ENCODE measurements at places on chromosomes 6 and 20.

- no peak for DNase-seq
These were observed 1.9 kb downstream of the DDAH2 start for GRCh38 chr6:31727034-31727716.

GRCh38 chr20:49186535-49187329 is 1.4 kb downstream of the STAU1 start:
- DNase-seq = peak; percentile 70

DNA sequence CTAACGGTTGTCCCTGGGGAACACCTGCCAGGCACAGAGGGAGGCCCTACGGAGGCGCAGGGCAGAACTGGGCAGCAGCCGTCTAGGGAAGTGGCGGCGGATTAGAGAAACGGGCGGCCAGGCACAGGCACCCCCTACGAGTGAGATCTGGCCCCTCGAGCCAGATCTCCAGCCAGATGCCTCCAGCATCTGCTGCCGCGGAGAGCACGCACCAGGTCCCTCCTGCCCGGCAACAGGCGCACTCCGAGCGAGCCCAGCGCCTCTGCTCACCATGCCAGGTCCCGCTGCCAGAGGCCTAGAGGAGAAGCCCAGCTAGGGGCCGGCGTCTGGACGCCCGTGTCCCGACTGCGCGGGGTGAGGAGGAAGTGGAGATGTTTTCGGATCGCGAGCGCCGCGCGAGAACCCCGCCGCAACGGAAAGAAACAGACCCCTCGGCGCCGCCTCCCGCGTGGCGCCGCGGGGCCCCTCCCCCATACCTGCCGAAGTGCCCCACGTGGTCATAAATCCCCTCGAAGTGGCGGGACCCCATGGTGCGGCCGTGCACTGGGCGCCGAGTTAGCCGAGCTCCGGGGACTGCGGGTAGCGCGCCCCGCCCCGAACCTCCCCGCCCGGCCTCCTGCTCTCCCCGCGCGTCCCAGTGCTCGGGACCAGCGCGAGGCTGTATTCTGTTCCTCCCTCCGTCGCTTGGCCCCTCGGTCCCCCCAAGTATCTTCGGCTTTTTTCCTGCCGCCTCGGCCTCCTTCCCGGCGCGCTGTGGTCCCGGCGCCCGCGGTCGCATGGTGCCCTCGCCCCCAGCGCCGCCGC is at the start of gene SLC22A16:
TSS of gene SLC22A16 (minus strand) at position 568 of the 804 bp plus-strand sequence. CDS start at position 529, 39 bp downstream.
- no peak for DNase-seq

GRCh38 chr6:38784506-38785235 is 69.6 kb downstream of the DNAH8 start:
- no peak for DNase-seq

- no peak for DNase-seq
These were observed 135.4 kb downstream of the BFSP1 start for GRCh38 chr20:17395729-17396128.

DNA sequence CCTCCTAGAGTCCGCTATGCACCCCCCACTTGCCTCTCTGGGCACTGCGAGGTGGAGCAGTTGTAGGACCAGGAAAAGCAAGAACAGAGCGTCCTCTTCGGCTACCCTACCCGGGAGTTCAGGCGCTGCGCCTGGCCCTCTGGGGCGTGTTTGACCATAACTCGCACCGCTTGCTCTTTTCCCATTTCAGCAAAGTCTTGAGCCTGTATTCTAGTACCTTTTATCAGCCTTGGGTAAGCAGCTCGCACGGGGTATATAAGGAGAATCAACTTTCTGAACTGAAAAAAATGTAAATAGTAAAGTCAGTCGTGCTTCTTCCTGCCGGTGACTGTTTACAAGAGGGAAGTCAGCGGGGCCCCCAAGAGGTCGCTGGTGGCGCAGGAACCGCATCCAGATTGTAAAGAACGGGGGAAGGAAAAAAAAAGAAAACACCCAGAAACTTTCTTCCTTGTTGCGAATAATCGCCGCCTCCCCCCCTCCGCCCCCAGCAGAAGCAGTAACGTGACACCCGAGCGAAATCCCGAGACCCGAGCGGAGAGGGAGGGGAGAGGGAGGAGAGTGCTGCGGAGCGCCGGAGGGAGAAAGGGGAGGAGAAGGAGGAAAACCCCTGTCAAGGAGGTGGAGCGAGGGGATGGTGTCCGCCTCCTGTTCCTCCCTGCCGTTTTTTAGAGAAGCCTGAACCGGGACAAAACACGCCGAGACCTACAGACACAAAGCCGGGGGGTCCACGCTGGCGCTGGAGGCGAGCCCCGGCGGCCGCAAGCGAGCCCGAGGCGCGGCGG is at the start of gene UST:
TSS of gene UST (plus strand) at position 668 of the 782 bp plus-strand sequence. CDS start 401 bp downstream, outside the sequence.
- peak; percentile 56 for DNase-seq

DNA sequence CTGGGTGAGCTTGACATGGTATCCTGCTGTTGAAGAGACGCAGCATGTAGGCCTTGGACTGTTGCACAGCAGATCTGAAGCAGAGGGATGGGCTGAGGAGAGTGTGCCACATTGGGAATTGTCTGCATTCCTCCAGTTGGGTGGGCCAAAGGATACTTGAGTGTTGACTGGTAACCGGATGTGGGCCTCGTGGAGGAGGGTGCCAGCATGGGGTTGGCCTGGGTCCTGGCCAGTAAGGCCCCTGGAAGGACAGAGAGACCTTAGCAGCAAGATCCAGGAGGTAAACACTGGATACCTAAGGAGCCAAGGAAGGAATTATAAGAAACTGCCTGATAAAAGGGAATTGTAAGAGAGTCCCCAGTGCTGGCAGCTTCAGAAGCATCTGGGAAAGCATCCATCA is 76.9 kb downstream of the FIG4 start:
- no peak for DNase-seq

- no peak for DNase-seq
These were observed 687.7 kb upstream of the POU3F2 start for GRCh38 chr6:98146656-98147055.

- DNase-seq = no peak
These were observed 54.8 kb upstream of the SPDEF start for GRCh38 chr6:34610819-34611477.

DNA sequence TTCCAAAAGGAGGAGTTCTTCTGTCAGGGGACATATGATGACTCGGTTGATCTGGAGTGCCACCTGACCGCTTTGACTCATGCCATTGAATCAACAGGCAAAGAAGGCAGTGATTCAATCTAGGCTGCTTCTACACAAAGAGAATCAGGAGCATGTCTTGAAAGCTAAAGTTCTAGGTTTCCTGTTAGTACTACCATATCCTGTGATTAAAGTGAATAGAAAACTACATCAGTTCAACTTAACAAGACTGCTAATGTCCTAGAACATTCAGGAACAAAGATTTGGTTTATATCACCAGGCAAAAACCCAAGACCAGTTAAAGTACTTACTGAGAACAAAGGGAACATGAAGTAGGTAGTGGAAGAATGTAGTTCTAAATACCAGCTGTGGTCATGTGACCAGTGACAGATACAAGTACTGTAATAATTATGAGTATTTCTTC is 216.8 kb upstream of the SGK1 start:
- DNase-seq = no peak

DNA sequence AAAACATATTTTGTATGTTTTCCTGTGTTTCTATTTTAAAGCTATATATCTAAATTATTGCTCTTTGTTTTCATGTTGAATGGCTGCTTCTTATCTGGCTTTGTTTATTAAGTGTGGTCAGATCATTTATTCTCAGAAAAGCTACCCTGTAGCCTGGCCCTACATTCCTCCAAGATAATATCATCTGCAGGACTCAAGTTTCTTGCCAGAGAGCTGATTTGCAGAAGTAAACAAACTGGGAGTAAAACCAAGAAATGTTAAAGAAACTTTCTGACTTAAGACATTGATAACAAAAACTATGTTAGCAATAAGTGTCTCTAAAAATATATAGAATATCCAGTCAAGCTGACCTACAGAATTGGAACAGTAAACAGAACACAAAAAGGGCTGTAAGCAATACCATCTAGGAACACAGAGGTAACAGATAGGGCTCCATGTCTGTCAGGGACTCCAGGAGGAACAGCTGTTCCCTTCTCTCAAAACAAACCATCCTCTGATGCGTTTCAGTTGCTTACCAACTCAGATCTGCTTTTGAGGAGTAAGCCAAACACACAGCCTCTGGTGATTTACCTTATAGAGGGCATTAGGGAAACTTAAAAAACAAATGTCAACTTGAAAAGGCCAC is 17.5 kb upstream of the CEP85L start:
- DNase-seq = no peak

DNA sequence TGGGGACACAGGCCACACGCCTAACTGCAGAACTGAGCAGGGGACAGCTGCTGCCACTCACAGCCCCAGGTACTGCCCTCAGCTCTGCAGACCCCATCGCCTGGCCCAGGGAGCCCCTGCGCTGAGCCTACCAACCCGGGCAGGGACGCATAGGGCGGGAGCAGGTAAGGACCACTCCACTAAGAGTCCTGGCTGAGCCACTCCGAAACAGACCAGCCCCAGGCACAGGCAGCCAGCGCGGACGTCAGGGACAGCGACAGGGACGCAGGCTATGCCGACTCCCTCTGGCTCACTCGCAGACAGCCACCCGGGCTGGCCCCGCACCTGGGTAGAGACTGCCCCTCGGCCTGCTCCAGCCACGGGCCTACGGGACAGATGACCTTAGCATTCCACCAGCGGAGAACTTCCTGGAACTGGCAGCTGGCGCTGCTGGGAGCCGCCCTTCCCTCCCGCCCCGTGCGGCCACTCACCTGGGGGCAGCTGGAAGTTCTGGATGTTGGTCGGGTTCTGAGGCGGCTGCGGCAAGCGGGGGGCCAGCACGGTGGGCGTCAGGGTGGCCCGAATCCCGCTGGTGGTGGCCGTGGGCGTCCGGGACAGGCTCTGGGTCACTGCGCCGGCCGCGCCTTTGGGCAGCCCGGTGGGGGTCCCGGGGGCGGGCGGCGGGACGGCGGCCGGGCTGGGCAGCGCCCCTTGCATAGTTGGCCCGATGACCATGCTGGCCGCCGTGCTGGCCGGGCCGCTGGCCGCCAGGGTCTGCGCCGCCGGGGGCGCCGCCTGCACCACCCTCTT is 1.5 kb downstream of the TAF4 start:
- DNase-seq = no peak

- DNase-seq = no peak
These were observed 56.0 kb downstream of the SMOC2 start for GRCh38 chr6:168496997-168497331.

DNA sequence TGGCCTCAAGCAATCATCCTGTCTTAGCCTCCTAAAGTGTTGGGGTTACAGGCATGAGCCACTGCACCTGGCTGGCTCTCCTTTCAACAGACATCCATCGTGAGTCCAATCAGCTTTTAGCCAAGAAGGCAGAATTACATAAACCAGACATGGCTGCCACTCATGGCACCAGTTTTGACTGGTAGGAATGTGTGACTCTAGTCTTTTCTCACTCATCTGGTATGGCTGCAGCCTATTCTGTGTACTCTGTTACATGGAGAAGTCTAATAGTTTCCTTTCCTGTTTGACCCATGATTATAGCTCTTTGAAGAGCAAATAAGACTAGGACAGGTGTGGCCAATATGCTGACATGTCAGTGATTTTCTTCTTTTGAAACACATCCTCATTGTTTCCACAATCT is 27.0 kb upstream of the RNF144B start:
- DNase-seq = no peak

DNA sequence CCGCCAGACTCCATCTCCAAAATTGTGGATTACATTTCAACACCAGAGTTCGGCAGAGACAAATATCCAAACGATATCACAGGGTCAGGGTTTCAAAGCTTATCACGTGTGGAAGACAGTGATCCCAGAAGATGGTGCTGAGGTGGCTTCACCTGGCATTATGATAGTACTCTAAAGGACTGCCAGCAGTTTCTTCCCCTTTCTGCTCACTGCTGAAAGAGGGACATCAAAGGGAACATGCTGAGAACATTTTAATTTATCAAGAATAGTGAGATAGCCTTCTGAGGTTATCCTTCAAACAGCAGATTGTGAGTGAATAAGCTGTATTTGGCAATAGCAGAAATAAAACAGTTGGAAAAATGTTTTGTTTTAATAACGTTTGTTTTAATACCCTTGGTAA is 79.7 kb downstream of the FIG4 start:
- DNase-seq = no peak

- DNase-seq = no peak
These were observed 4.0 kb downstream of the MYLIP start for GRCh38 chr6:16132909-16133308.

GRCh38 chr20:50501972-50502745 is 8.0 kb upstream of the PTPN1 start:
- no peak for DNase-seq

- no peak for DNase-seq
These were observed 74.3 kb downstream of the SLC16A10 start for GRCh38 chr6:111161650-111162049.

DNA sequence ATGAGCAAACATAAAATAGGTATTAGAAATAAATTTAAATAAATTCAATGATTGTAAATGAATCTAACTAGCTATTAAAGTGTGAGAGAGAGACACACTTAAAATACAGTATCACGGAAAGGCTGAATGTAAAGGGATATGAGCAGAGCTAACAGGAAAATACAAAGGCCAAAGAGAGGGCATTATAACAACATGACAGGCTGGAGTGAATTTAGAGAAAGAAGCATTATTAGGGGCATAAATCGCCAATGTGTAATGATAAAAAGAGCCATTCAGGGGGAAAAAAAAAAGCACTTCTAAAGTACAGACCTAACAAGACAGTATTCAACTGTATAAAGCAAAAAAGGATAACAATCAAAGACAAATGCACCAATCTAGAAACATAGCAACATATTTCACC is 28.1 kb downstream of the DACT2 start:
- no peak for DNase-seq

GRCh38 chr6:84119277-84119676 is 85.7 kb downstream of the MRAP2 start:
- no peak for DNase-seq

GRCh38 chr6:80234401-80234800 is 127.9 kb downstream of the BCKDHB start:
- no peak for DNase-seq

GRCh38 chr6:163127587-163127986 is 286.9 kb upstream of the QKI start:
- DNase-seq = no peak
